ENCODE measurements at places on chromosomes 16 and 17.
A peak's percentile ranks its signal among the peaks of the same experiment; 100 is the strongest.

GRCh38 chr17:76353004-76353598 is 615 bp downstream of the PRPSAP1 start:
- DNase-seq = peak; percentile 29

DNA sequence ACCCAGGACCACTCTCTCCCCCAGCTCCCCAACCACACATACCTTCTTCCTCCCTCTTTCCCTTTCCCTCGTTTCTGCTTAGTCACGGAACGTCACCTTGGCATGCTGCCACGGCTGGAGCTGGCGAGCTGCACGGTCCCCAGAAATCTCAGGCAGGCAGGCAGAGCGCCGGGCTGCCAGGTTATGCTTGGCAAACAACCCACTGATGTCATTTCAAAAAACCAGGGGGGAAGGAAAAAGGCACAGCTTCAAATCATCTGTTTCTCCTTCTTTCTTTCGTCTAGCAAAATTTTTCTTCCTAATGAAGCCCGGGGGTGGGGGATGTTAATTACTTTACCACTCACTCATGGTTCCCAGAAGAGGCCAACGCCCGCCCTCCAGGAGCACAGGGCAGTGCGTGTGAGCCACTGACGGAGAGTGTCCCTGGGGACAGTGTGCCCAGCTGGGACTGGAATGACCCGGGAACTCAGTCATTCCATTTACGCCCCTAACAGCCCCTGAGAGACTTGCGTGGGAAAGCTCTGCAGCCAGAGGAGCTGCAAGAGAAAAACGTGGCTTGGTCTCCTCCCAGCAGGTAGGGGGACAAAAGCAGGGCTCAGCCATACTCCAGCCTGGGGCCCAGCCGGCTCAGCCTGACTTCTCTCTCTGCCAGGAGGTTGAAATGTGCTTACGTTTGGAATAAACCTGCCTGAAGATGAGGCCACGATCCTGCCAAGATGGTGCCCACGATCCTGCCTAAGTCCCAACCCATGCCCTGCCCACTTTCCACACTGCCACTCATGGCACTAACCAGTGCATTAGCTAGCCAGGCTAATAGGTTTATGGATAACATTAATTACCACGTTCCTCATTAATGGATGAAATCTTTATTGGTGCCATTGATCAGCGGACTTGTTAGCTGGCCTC is 198.9 kb downstream of the ZFHX3 start:
- DNase-seq = peak; percentile 96

GRCh38 chr17:65058593-65058992 is 2.1 kb upstream of the GNA13 start:
- DNase-seq = no peak

DNA sequence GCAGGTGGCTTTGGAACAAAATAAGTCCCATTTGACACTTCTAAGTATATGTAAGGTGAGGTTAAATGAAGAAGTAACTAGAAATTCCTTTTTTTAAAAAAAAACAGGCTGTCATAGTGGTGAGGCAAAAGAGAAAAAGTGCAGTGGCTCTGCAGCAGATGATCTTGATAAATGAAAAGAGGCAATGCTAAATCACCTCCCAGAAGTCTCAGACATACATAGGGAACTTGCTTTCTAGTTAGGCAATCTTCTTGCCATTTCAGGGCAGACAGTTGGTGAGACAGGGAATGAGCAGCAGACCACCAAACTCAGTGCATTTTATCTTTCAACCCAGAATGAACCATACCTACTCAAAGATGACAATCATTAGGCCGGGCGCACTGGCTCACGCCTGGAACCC is 90.8 kb downstream of the MYO1D start:
- no peak for DNase-seq

DNA sequence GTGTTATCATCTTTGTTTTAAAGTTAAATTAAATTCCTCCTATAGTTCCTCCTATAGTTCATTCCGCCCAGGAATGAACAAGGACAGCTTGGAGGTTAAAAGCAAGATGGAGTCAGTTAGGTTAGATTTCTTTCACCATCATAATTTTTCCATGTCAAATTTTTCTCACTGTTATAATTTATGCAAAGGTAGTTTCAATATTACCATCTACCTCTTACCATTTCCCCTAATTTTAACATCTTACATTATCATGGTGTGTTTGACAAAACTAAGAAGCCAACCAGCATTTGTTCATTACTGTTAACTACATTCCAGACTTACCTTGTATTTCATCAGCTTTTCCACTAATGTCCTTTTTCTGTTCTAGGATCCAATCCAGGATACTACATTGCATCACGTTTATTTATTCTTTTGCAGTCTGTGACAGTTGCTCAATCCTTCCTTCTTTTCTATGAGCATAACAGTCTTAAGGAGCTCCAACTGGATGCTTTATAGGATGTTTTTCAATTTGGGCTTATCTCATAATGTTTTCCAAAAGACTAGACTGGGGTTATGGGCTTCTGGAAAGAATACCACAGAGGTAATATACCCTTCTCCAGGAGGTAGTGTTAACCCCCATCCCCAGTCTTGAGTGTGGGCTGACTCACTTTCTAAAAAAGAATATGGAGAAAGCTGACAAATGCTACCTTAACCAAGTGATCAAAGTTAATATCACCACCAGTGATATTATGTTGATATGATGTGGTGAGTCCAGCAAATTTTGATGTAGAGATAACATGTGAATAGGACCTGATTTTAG is 158.5 kb downstream of the PPM1E start:
- peak; percentile 9 for DNase-seq

- DNase-seq = peak; percentile 11
Measured at GRCh38 chr17:44733753-44734152, 25.0 kb upstream of the ADAM11 start.

GRCh38 chr17:200586-200985 is 19.1 kb upstream of the DOC2B start:
- no peak for DNase-seq

DNA sequence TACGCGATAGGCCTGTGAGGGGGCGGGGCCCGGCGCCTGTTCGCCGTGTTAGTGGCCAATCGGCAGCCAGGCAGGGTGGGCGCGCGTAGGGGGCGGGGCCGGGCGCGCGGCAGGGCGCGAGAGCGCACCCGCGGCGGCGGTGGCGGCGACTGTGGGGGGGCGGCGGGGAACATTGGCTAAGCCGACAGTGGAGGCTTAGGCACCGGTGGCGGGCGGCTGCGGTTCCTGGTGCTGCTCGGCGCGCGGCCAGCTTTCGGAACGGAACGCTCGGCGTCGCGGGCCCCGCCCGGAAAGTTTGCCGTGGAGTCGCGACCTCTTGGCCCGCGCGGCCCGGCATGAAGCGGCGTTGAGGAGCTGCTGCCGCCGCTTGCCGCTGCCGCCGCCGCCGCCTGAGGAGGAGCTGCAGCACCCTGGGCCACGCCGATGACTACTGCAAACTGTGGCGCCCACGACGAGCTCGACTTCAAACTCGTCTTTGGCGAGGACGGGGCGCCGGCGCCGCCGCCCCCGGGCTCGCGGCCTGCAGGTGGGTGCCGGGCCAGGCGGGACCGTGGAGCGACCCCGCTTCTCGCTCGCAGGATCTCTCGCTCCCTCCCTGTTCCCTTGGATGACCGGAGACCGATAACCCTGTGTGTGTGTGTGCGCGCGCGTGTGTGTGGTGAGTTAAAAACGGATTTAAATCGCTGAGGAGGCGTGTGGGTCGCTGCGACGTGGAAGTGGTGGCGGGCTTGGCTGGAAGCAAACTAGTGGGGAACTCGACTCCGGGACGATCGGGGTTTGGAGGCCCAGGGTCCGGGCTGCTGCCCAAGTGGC is at the start of gene NFATC3:
Gene NFATC3 (plus strand): TSS at position 112 of the 813 bp plus-strand sequence. CDS start 312 bp downstream, at position 424.
- DNase-seq = peak; percentile 97

DNA sequence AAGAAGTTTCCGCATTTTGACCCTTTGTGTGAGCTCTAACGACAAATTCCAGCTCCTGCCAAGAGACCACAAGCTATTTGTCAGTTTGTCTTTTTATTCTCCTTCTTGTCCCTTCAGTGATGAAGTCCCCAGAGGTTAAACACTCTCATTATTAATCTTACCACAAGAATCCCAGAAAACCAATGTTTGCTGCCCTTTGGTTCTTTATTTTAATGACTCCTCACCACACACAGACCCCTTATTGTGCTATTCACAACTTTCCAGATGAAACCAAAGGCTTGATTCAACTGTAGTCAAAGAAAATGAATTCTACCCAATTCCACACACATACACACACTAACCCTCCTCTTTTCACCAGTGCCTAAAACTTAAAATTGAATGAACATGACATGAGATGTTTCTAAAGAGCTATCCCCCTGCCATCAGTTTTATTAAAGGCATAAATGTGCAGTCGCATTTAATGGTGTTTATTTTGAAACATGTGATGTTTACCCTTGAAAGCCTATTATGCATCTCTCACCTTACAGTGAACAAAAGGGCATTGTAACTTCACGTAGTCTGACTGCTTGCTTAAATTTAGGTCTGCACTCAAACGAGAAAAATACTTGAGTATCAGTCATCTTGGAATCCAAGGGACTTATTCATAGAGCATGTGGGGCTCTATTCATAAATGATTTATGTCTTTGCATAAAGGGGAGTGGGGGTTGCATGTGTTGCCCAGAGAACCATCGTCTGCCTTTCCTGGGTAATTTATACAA is 44.1 kb downstream of the PCTP start:
- no peak for DNase-seq

DNA sequence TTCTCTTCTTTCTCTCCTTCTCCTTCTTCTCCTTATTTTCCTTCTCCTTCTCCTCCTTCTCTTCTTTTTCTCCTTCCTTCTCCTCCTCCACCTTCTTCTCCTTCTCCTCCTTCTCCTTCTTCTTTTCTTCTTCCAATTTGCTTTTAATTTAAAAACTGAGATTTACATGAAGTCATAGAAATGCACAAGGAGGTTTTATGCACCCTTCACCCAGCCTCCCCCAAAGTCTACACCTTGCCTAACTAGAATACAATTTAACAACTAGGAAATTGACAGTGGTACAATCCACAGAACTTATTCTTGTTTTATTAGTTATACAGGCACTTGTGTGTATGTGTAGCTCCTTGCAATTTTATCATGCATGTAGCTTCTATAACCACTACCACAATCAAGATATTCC is 826.7 kb downstream of the KCNJ2 start:
- DNase-seq = no peak

GRCh38 chr16:76524356-76524755 is 247.2 kb downstream of the CNTNAP4 start:
- no peak for DNase-seq

GRCh38 chr16:23838485-23839142 is 2.8 kb downstream of the PRKCB start:
- no peak for DNase-seq

DNA sequence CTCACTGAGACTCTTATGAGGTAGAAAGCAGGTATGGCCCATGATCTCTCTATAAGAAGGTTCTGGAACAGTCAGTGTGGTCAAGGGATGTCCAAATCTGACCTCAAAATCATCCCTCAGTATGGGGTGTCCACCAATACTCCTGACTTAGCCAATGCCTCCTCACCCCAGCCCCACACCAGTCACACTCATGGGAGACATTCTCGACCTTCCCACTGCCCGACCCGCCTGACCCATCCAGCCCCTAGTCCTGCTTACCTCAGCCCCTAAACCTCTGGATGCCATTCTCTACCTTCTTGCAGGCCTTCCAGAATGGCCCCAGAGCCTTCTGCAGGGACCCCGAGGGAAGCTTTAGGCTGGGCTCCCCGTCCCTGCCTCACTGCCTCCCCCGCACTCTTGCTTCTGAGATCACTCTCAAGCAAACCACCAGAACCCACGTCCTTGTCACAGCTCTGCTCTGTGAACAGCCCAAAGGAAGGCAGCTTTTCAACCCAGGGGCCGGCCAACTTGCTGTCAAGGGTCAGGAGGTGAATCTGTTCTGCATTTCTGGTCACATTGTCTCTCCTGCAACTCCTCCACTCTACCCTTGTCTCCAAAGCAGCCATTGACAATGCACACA is 44.9 kb upstream of the RBFOX3 start:
- no peak for DNase-seq

DNA sequence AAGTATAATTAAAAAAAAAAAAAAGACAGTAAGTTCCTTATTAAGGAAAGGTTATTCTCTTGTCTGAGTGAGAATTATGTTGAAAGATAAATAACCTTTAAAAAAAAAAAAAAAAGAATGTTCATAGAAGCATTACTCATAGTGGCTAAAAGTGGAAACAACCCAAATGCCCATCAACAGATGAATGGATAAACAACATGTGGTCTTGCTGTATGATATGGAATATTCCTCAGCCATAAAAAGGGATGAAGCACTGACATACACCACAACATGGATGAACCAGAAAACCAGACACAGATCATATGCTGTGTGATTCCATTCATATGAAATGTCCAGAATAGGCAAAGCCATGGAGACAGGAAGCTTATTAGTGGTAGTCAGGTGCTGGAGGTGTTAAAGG is 9.2 kb upstream of the CCNF start:
- DNase-seq = peak; percentile 39

DNA sequence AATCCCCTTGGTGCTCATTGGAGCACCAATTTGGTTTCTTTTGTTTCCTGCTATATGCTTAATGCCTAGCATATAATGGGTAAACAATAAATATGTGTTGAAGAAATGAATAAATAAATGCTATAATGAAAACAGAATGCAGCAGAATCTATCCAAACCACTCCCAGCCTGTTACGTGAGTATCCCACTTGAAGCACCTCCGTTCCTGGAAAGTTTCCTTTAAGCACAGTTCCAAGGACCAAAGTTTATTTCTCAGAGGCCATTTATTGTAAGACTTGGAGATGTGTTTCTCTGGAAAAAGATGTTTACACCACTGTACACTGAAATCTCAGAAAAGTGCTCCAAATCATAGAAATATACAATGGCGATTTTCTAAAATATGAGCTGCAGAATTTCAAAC is 187.0 kb downstream of the SOX9 start:
- no peak for DNase-seq

- DNase-seq = no peak
Measured at GRCh38 chr16:72597938-72598337, 426.0 kb upstream of the PMFBP1 start.

DNA sequence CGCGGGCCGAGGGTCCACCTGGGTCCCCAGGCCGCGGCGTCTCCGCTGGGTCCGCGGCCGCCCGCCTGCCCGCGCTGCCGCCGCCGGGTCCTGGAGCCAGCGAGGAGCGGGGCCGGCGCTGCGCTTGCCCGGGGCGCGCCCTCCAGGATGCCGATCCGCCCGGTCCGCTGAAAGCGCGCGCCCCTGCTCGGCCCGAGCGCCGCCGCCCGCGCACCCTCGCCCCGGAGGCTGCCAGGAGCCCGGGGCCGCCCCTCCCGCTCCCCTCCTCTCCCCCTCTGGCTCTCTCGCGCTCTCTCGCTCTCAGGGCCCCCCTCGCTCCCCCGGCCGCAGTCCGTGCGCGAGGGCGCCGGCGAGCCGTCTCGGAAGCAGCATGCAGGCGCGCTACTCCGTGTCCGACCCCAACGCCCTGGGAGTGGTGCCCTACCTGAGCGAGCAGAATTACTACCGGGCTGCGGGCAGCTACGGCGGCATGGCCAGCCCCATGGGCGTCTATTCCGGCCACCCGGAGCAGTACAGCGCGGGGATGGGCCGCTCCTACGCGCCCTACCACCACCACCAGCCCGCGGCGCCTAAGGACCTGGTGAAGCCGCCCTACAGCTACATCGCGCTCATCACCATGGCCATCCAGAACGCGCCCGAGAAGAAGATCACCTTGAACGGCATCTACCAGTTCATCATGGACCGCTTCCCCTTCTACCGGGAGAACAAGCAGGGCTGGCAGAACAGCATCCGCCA is 504 bp downstream of the FOXC2 start:
- peak; percentile 72 for DNase-seq

Measured in EH (cell line).